ENCODE measurements at places on chromosomes 2 and 18. TPM values are rescaled to one million over a fixed set of nuclear protein-coding genes. Genes with fewer than 3 reads are reported as not detected.

- no peak for DNase-seq
Observed at GRCh38 chr2:212968284-212969081, 182.9 kb downstream of the IKZF2 start.

GRCh38 chr2:133342286-133343017 is 225.8 kb downstream of the NCKAP5 start:
- DNase-seq = no peak

- no peak for DNase-seq
Observed at GRCh38 chr2:160715428-160715827, 221.8 kb upstream of the RBMS1 start.

GRCh38 chr18:74251297-74252038 is 40.3 kb downstream of the CYB5A start:
- no peak for DNase-seq

DNA sequence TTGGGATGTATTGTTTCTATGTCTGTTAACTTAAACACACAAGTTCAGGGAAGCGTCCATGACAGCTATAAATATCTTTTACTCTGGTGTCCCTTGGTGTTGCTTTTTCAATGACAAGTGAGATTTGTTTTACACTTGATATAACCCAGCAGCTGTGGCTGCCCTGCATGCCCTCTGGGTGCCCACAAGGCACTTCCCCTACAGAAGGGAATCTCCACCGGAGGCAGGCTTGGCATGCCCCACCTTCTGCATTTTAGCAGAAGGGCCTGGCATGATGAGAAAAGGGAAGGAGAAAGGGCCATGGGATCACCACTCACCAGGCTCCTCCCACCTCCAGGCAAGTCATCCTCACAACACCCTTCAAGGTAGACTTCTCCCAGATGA is 68.7 kb downstream of the TMEM247 start:
- no peak for DNase-seq

DNA sequence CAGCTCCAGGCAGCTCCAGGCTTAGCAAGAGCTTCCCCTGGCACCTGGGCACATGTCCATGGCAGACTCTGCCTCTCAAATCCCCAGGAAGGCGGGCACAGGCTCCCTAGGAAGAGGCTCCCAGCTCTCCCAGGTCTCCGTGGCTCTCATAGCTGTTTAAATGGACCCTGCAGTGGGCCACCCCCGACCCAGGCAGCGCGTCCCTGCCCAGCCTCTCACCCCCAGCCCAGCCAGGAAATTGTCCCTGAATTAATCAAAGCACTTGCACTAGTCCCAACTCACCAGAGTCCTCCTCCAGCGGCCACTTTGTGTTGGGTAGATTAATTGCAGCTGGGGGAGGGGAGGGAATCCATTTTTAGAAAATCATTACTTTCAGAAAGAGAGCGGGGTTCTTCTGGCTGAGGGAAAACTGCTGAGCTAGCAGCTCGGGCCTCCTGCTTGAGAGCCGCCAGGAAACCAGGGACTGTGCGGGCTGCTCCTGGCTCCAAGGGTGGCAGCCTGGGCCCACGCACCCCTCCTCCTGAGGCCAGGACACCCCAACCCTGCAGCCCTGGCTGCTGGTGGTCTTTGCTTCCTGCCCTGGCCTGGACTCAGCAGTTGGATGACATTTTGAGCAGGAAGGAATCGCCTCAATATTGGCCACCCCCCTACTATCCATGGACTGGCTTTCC is 36.0 kb downstream of the SMAD7 start:
- DNase-seq = no peak

- no peak for DNase-seq
Observed at GRCh38 chr2:20657522-20658235, 6.8 kb upstream of the HS1BP3 start.

- no peak for DNase-seq
Observed at GRCh38 chr2:143899987-143900386, 619.9 kb downstream of the ZEB2 start.

- no peak for DNase-seq
Observed at GRCh38 chr2:39481611-39482010, 44.5 kb upstream of the MAP4K3 start.

- no peak for DNase-seq
Observed at GRCh38 chr2:69041214-69041613, 28.2 kb downstream of the ANTXR1 start.

DNA sequence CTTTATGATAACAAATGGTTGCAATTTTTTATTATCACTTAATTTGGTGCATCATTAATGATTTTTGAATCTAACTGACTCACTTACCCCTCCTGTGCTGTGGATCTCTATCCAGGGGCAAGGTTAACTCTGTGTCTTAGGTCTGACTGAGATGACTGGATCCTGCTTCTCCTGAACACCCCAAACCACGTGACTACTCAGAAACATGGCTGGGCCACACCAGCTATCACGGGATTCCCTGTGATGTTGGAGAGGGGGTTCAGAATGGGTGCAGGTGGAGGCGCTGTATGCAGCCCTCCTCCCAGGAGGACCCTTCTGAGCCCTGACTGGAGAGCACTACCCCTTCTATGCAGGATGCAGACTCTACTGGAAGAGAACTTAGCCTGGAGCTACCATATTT is 152.4 kb upstream of the CAPN13 start:
- DNase-seq = no peak

DNA sequence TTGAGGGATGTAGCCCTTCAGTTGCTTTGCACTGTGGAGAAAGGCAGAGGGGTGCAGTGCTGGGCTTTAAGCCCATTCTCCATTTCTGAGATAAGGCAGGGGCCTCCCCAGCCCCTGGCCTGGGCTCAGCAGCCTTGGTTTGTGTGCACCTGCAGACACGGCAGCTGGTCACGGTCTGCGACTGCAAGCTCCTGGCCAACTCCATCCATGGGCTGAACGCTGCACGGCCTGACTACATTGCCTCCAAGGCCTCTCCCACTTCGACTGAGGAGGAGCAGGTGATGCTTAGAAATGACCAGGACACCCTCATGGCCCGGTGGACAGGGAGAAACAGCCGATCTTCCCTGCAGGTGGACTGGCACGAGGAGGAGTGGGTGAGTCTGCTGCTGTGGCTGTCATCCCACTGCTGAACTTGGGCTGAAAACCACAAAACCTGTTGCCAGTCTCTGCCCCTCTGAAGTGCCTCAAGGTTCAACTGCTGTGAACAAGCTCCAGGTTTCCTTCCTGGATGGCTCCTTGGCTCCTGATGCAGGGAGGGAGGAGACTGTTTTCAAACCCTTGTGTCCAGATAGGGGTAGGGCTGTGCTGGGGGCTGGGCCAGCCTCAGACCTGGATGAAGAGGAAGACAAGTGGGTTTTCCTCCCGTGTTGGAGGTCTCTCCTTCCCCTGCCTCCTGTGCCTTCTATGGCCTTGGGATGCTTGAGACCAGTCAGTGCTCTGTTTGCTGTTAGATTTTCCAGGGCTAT is 54.0 kb downstream of the COA5 start:
- no peak for DNase-seq

The POTEC gene
- not detected for total RNA-seq

The COLEC11 gene
- 0.23 TPM for total RNA-seq

The UPP2 gene
- total RNA-seq = not detected

The MITD1 gene
- total RNA-seq = 57.4 TPM

The DSG1 gene
- not detected for total RNA-seq

The RAB6C gene
- 0.18 TPM for total RNA-seq
